ENCODE measurements at places on chromosomes 5 and 9.
A peak's percentile ranks its signal among the peaks of the same experiment; 100 is the strongest.

GRCh38 chr5:15012061-15012460 is 140.5 kb upstream of the ANKH start:
- no peak for DNase-seq

- DNase-seq, result no peak
Measured at GRCh38 chr9:38180656-38181055, 111.6 kb upstream of the SHB start.

DNA sequence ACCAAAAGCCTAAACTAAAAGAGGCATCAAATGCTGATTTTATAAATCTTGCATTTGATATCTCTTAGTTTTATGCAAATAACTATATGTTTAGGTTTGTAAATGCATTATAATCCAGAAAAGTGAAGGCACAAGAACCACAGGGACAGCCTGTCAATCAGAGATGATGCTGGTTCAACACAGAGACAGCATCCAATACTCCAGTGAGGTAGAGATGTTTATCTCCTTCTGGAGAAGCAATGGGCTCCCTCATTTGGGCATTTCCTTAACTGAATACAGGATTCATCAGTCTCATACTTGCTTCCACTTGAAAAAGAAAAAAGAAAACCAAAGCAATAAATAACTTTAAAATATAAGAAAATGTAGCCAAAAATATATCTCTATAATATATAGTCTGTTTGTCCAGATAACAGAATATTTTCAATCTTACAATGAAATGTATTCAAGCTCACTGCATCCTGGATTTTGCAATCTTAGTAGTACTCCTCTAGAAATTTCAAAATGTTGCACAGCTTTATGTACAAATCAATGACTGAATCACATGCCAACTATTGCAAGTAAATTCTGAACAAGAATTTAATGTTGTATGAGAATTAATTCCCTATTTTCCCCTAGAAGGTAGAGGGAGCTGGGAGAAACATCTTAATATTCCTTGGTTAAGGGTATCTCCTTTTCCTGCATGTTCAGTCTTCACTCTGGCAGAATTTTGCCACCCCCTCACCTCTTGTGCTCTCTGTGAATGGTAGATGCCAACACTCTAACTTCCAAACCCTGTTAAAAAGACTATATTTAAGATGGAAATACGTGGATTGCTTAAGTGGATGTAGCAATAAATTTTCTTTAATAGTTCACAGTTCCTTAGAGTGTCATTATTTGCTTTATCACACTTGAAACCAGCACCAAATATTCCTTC is 191.1 kb upstream of the GAS1 start:
- no peak for DNase-seq

- no peak for DNase-seq
Measured at GRCh38 chr5:173883347-173883924, 4.7 kb upstream of the CPEB4 start.

DNA sequence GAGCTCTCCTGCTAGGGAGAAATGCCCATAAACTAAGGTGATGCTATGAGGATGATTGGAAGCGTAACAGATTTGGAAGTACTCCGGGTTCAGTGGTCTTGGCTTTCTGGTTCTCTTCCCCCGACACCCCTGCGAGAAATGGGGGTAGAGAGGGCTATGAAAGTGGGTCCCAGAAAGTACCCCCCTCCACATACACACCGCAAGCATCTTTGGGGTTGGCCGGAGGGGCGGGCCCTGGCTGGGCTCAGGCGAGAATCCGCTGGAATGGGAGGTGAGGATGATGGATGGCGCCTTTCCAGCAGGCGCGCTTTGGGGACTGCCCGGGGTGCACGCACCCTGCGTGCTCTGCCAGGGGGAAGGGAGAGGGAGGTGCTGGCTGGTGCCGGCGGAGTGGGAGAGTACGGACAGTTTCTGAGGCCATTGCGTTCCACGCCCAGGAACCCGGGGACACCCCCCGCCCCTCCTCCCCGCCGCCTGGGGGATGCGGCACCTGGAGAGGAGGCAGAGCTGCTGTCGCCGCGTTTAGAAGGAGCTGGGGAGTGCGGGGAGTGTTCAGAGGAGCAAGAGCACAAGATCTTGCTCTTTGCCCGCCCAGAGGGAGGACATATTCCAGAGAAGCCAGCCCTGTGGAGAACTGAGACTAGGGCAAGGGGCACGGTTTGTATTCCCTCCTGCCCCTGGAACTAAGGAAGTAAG is 1.9 kb downstream of the PCSK5 start:
- peak; percentile 7 for DNase-seq
